ENCODE measurements at places on chromosomes 2 and 18. TPM values are rescaled to one million over a fixed set of nuclear protein-coding genes. Genes with fewer than 3 reads are reported as not detected.
A peak's percentile ranks its signal among the peaks of the same experiment; 100 is the strongest.

Gene DYSF
- 1.4 TPM for total RNA-seq

DNA sequence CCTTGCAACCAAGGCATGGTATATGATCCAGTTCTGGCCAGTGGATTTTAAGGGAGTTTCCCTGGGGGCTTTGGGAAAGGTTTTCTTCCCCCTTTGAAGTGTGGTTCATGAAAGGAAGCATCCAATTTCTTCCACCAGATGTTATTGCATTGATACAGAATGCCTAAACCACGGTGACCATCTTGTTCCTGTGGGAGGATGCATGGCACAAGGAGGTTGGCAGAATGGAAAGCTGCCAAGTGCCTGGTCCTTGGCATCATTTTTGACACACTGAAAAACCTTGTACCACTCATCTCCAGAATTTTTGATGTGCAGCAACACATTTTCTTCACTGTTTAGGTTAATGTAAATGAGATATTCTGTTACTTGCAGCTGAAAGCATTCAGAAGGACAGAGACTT is 55.2 kb upstream of the CXCR4 start:
- no peak for DNase-seq

DNA sequence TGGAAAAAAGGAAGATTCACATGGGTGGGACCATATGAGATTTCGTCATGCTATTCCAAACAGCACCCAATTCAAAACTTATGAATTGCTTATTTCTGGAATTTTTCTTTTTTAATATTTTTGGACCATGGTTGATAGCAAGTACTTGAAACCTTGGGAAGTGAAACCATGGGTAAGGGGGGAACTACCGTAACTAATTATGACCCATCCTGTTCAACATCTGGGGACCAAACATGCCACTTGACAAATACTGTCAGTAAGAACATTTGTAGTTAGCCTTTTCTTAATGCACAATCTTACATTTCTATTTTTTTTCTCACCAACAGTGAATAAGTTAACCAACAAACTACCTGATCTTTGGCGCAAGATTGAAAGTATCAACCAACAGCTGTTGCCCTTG is 105.7 kb upstream of the TTC39C start:
- no peak for DNase-seq

DNA sequence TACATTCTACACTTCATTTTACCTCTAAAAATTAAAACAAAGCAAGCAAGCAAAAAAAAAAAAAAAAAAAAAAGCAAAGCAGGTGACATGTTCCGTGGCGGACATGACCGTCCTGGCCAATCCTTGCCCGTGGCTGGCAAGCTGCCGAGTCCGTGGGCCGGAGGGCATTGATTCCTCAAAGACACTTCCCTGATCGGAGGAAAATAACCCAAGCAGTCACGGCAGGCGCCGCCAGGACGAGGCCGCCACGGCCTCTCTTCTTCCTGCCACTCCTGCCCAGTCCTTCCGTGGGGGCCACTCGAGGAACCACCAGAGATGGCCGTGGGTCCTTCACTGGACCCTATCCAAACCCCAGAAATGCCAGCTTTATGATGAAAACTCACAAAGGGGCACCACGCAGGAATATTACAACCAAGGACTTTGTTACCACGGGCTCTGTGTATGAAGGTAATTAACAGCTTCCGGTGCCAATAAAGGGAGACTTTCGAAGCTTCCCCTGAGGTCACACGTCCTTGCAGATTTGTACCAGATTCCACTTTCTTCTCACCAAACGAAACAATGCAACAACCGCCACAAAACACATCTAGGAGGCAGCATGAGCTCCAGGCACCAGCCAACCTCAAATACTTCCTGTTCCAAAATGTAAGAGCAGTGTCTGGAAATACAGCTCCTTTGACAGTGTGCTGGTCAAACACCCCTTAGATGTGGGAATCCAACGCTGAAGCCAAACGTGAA is 170.3 kb downstream of the HDAC4 start:
- no peak for DNase-seq

- DNase-seq: no peak
These were observed 201.8 kb upstream of the GALNT5 start for GRCh38 chr2:157055660-157056199.

DNA sequence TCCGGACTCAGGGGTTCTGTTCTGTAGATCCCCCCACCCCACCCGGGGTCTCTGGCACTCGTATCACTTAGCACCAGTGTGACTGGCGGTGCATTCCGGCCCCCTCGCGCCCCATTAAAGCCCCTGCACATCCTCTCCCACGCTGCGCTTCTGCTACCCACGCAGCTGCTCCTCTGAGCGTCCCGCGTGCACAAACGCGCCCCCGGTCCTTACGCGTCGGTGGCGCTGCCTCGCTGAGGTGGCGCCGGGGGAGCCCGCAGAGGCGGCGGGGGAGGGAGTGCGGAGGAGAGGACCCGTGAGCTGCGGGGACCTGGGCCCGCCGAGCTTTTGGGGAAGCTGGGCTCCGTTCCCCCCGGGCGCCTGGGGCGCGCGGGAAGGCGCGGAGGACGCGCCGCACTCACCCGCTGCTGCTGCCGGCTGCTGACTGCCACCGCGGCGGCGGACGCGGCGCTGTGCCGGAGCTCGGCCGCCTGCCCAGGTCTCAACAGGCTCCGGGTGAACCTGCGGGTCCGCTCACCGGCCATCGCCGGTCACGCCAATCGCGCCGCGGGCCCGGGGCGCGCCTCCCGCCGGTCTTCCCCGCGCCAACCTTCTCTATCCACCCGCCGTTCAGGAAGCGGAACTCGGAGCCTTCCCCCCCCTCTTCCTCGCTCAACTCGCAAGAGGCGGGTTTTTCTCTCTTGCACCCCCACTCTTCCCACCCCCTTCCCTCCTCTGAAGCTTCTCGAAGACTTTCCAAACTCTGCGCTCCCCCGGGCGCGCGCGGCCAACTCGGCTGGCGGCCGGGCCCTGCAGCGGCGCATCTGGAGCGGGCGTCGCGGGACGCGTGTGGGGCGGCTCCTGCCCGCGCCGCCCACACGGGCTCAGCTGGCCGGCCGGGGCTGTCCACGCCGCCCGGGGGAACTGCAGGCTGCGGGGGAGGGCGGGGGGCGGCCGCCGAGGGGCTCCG is at the start of gene DOCK10:
Gene DOCK10 (minus strand): TSS at position 618 of the 949 bp plus-strand sequence. CDS start 94 bp downstream, at position 524.
- peak; percentile 71 for DNase-seq
